ENCODE measurements at places on chromosomes 6 and 20. TPM values are rescaled to one million over a fixed set of nuclear protein-coding genes. Genes with fewer than 3 reads are reported as not detected.

HLA-DPA1 gene
- 1.9 TPM for total RNA-seq

C20orf141 gene
- total RNA-seq = not detected

ADTRP gene
- not detected for total RNA-seq

EDN3 gene
- 1.2 TPM for total RNA-seq

SLC17A9 gene
- 0.36 TPM for total RNA-seq

SLC35B2 gene
- 23.9 TPM for total RNA-seq

NEURL2 gene
- 3.7 TPM for total RNA-seq

EYS gene
- total RNA-seq = 7.5 TPM

FAM83C gene
- total RNA-seq = not detected

ADGRF5 gene
- 8.0 TPM for total RNA-seq

GSTA2 gene
- total RNA-seq = not detected

BTN1A1 gene
- total RNA-seq = not detected

SLC26A8 gene
- 3.7 TPM for total RNA-seq

ELOVL4 gene
- 29.2 TPM for total RNA-seq

FLRT3 gene
- 40.5 TPM for total RNA-seq

MUC22 gene
- not detected for total RNA-seq

PPP1R16B gene
- 13.0 TPM for total RNA-seq

KCNB1 gene
- 10.0 TPM for total RNA-seq

DEFB128 gene
- total RNA-seq = not detected

TNNC2 gene
- total RNA-seq = 0.45 TPM

MTO1 gene
- total RNA-seq = 24.0 TPM

TP53TG5 gene
- not detected for total RNA-seq

GRM1 gene
- total RNA-seq = 28.9 TPM

TUBB2B gene
- total RNA-seq = 1,395 TPM

COL10A1 gene
- 0.09 TPM for total RNA-seq

ENPP1 gene
- 1.6 TPM for total RNA-seq

RIPPLY2 gene
- total RNA-seq = 8.0 TPM

C6orf163 gene
- total RNA-seq = 12.3 TPM

BCAS1 gene
- 6.1 TPM for total RNA-seq

BCAS4 gene
- 3.4 TPM for total RNA-seq

CENPW gene
- 8.6 TPM for total RNA-seq

FAM217A gene
- not detected for total RNA-seq

HSPA12B gene
- total RNA-seq = 3.3 TPM

KCNK15 gene
- 0.27 TPM for total RNA-seq

KIF25 gene
- total RNA-seq = 0.64 TPM

CALHM5 gene
- 0.91 TPM for total RNA-seq

CPXM1 gene
- 19.9 TPM for total RNA-seq

OPN5 gene
- not detected for total RNA-seq

VGLL2 gene
- total RNA-seq = not detected

ETV7 gene
- not detected for total RNA-seq

HUS1B gene
- 3.8 TPM for total RNA-seq

PLEKHG1 gene
- total RNA-seq = 45.2 TPM

C6orf132 gene
- total RNA-seq = not detected

FOXS1 gene
- total RNA-seq = 1.8 TPM

LPIN3 gene
- total RNA-seq = 0.36 TPM

ENPP4 gene
- total RNA-seq = 30.3 TPM

LST1 gene
- 0.73 TPM for total RNA-seq

TBXT gene
- total RNA-seq = not detected

RNF144B gene
- 3.3 TPM for total RNA-seq

STMND1 gene
- 0.36 TPM for total RNA-seq
